ENCODE measurements at places on chromosomes 3 and 15.

DNA sequence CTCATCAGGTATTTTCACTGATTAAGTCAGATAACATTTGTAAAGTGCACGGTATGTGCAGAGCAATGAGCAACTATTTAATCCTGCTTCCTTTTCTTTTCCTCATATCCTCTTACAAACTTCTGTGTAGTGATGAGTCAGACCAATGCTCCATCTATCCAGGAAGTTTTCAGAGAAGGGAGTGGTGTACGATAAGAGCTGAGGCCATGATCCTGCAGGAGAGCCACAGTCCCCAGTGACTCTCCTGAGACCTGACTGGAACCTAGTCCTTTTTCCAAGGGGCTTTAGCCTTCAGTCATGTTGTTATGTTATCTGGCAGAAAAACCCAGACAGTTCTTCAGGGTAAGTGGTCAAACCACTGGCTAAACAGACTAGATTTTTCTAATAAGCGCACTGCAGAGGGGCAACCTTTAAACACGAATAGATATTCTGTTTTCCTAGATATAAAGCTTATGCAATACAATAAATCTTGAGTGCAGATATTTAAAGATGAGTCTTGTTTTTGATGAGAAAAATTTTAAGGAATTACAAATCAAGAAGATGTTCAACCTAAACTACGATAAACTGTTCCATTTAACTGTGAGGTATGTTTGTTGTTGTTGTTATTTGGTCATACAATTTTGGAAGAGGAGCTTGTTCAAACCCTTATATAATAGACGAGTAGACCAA lies 110.5 kb upstream of the RAP2B start:
- no peak for DNase-seq
- H3K36me3 ChIP-seq: no peaks in the 10 kb centered on the region
- H3K4me1 ChIP-seq: no peaks in the 10 kb centered on the region
- H3K4me3 ChIP-seq: no peak overlapping the region
- no peak overlapping the region for H3K27ac ChIP-seq

- no peaks in the 10 kb centered on the region for H3K4me1 ChIP-seq
- no peak for DNase-seq
- H3K4me3 ChIP-seq: no peak overlapping the region
- H3K27ac ChIP-seq: no peak overlapping the region
- H3K27me3 ChIP-seq: no peaks in the 10 kb centered on the region
Observed at GRCh38 chr3:87004883-87005282, 13.9 kb upstream of the VGLL3 start.

DNA sequence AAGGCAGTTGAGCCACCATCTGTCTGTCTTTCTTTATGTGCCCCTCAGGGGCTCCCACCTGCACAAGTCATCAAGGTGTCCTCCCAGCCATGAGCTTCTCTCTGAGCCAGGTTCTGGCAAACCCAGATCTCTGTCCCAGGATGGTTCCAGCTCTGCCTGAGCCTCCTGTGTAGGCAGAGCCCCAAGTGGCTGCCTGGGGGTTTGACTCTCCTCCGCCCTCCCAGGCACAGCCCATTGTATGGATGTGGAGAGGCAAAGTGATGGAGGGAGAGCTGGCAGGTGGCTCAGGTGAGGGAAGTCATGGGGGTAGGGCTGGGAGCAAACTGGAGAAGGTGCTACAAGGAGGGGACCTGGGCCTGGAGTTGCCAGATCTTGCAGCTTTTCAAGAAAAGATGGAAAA lies 56.9 kb downstream of the GRIP2 start:
- no peaks in the 10 kb centered on the region for H3K27me3 ChIP-seq
- peaks cover 32% of the 10 kb centered on the region for H3K36me3 ChIP-seq
- DNase-seq: no peak
- no peak overlapping the region for H3K4me3 ChIP-seq
- no peaks in the 10 kb centered on the region for H3K4me1 ChIP-seq

DNA sequence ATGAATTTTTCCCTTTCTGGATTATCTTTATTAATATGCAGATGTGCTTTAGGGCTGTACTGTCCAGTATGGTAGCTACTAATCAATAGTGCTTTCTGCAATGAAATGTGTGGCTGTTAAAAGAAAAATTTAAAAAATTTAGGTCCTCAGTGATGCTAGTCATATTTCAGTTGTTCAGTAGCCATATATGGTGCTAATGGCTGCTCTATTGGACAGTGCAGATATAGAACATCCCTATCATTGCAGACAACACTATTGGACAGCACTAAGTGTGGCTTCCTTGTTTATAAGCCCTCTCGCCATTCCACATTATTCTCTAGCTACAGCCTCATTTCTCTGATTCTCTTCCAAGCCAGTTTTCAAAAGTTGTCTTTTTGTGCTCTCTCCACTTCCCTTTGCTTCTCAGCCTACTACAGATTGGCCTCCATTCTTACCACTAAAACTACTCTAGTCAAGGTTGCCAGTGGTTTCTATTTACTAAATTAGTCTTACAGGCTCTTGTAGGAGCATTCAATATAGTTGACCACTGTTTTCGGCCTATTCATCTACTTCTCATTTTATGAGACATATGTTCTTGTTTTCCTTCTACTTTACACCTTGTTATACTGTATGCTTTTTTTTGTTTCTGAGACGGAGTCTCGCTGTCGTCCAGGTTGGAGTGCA lies 9.5 kb downstream of the MAPK6 start:
- H3K27me3 ChIP-seq: no peaks in the 10 kb centered on the region
- peaks cover 33% of the 10 kb centered on the region for H3K4me1 ChIP-seq
- H3K36me3 ChIP-seq: peaks cover 26% of the 10 kb centered on the region
- DNase-seq: no peak
- H3K4me3 ChIP-seq: no peak overlapping the region

DNA sequence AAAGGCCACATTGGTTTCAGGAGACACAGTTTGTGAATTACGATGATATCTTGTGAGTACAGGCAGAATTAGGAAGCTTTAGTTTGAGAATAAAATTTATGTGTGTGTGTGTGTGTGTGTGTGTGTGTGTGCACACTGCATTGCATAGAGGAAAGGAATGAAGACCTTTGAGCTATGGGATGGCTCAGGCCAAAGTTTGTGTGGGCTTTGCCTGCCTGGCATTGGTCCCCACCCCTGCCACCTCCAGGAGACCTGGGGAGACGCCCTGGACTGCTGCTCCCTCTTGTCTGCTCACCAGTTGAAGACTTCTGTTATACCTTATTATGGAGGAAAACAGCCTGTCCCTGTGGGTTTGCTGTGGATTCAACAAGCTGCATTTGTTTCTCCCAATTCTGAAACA lies 37.2 kb downstream of the TIGIT start:
- peak overlapping the region; percentile 97 for H3K27ac ChIP-seq
- H3K4me1 ChIP-seq: peaks cover 86% of the 10 kb centered on the region
- H3K27me3 ChIP-seq: no peaks in the 10 kb centered on the region

- no peak overlapping the region for H3K4me3 ChIP-seq
- H3K27me3 ChIP-seq: no peaks in the 10 kb centered on the region
- no peak for DNase-seq
- H3K4me1 ChIP-seq: no peaks in the 10 kb centered on the region
Observed at GRCh38 chr15:39959411-39959810, 25.5 kb downstream of the EIF2AK4 start.

- no peak overlapping the region for H3K27ac ChIP-seq
- H3K36me3 ChIP-seq: no peaks in the 10 kb centered on the region
- H3K4me1 ChIP-seq: peaks cover 15% of the 10 kb centered on the region
- no peak for DNase-seq
- no peak overlapping the region for H3K4me3 ChIP-seq
Observed at GRCh38 chr15:92163641-92164040, 230.0 kb upstream of the ST8SIA2 start.

DNA sequence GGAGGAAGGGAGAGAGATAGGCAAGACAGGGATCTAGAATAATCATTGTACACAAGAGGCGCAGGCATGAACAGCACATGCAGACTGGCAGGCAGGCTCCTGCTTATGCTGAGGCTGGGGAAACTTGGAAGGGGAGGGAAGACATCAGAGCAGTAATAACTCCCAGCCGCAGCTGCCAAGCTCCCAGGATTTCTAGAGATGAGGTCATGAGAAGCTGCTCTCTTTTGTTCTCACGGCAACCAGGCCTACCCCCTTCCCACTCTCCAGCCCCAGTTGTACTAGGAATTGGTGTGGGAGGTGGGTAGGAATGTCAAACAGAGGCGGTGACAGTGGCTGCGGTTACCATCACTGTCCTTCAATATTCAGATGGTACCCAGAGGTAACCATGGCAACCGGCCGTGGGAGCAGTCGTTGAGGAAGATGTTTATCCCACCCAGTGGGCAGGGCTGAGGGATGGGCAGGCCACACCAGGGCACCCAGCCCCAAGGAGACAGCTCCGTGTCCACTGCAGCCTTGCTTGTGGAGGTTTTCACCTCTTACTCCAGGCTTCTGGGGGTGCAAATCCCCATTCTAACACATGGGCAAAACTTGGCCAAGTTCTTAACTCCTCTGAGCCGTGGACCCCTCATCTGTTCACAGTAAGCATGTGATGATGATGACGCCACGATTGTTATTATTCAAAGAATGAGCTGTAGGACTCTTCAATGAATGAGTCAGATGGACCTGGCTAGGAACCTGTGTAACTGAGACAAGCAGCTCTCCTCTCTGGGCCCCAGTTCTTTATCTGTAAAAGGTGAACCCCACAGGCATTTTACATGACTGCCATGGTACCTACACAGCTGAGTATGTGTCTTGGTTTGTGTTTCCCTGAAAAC lies 360.8 kb upstream of the PROK2 start:
- no peak overlapping the region for H3K27ac ChIP-seq
- no peak for DNase-seq
- peaks cover 6% of the 10 kb centered on the region for H3K27me3 ChIP-seq
- H3K4me3 ChIP-seq: no peak overlapping the region
- H3K4me1 ChIP-seq: peaks cover 7% of the 10 kb centered on the region

GRCh38 chr15:91871837-91872236 lies 18.3 kb downstream of the SLCO3A1 start:
- no peak overlapping the region for H3K27ac ChIP-seq
- H3K27me3 ChIP-seq: peaks cover 5% of the 10 kb centered on the region

DNA sequence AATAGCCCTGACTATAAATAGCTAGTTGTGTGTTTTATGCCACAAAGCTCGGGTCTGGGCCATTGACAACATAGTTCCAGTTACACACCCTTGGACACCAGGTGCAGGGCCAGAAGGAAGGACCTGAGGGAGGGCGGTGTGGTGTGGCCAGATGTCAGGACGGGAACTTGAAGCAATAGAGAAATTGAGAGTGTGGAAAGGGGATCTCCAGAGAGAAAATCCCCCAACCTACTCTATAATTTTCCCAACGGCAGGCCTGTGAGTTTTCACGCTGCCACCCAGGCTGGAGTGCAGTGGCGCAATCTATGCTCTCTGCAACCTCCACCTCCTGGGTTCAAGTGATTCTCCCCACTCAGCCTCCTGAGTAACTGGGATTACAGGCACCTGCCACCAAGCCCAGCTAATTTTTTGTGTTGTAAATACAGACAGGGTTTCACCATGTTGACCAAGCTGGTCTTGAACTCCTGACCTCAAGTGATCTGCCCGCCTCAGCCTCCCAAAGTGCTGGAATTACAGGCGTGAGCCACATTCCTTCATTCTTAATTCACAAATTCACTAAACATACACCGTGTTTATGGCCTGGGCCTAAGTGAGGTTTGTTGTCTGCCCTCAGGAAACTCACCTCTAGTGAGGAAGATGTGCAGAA lies 70.8 kb upstream of the KLF13 start:
- no peaks in the 10 kb centered on the region for H3K27me3 ChIP-seq
- peaks cover 30% of the 10 kb centered on the region for H3K4me1 ChIP-seq
- H3K27ac ChIP-seq: no peak overlapping the region
- no peak overlapping the region for H3K4me3 ChIP-seq
- no peaks in the 10 kb centered on the region for H3K36me3 ChIP-seq
- no peak for DNase-seq

- peak; percentile 51 for DNase-seq
- H3K27ac ChIP-seq: no peak overlapping the region
- H3K4me1 ChIP-seq: peaks cover 8% of the 10 kb centered on the region
- peak overlapping the region; percentile 66 for H3K4me3 ChIP-seq
- no peaks in the 10 kb centered on the region for H3K36me3 ChIP-seq
Observed at GRCh38 chr3:185824051-185825005, 514 bp downstream of the IGF2BP2 start.

GRCh38 chr3:23389089-23389488 lies 186.0 kb downstream of the UBE2E2 start:
- H3K36me3 ChIP-seq: peaks cover 3% of the 10 kb centered on the region
- no peak overlapping the region for H3K4me3 ChIP-seq
- peaks cover 3% of the 10 kb centered on the region for H3K4me1 ChIP-seq
- no peaks in the 10 kb centered on the region for H3K27me3 ChIP-seq
- no peak for DNase-seq

- no peak for DNase-seq
- H3K4me1 ChIP-seq: no peaks in the 10 kb centered on the region
- H3K36me3 ChIP-seq: no peaks in the 10 kb centered on the region
- H3K4me3 ChIP-seq: no peak overlapping the region
- no peaks in the 10 kb centered on the region for H3K27me3 ChIP-seq
Observed at GRCh38 chr3:45557471-45557870, 37.1 kb upstream of the LIMD1 start.

GRCh38 chr3:156323466-156323865 lies 203.1 kb downstream of the KCNAB1 start:
- H3K27ac ChIP-seq: no peak overlapping the region
- H3K4me3 ChIP-seq: no peak overlapping the region
- no peaks in the 10 kb centered on the region for H3K36me3 ChIP-seq

GRCh38 chr3:150744919-150745211 lies 18.1 kb downstream of the SIAH2 start:
- no peaks in the 10 kb centered on the region for H3K27me3 ChIP-seq
- H3K4me3 ChIP-seq: no peak overlapping the region
- peaks cover 90% of the 10 kb centered on the region for H3K4me1 ChIP-seq
- DNase-seq: no peak

- H3K27ac ChIP-seq: no peak overlapping the region
- H3K4me1 ChIP-seq: no peaks in the 10 kb centered on the region
- no peaks in the 10 kb centered on the region for H3K36me3 ChIP-seq
- no peaks in the 10 kb centered on the region for H3K27me3 ChIP-seq
- no peak for DNase-seq
Observed at GRCh38 chr15:94893091-94893490, 661.7 kb downstream of the MCTP2 start.

GRCh38 chr3:195808741-195809290 lies 2.9 kb downstream of the MUC4 start:
- no peak overlapping the region for H3K27ac ChIP-seq
- no peaks in the 10 kb centered on the region for H3K36me3 ChIP-seq
- peaks cover 15% of the 10 kb centered on the region for H3K27me3 ChIP-seq
- no peak for DNase-seq
- H3K4me1 ChIP-seq: peaks cover 22% of the 10 kb centered on the region

GRCh38 chr3:141422961-141423582 lies 54.8 kb downstream of the ZBTB38 start:
- no peaks in the 10 kb centered on the region for H3K27me3 ChIP-seq
- peaks cover 16% of the 10 kb centered on the region for H3K36me3 ChIP-seq
